ENCODE measurements at places on chromosomes 13 and 19.

DNA sequence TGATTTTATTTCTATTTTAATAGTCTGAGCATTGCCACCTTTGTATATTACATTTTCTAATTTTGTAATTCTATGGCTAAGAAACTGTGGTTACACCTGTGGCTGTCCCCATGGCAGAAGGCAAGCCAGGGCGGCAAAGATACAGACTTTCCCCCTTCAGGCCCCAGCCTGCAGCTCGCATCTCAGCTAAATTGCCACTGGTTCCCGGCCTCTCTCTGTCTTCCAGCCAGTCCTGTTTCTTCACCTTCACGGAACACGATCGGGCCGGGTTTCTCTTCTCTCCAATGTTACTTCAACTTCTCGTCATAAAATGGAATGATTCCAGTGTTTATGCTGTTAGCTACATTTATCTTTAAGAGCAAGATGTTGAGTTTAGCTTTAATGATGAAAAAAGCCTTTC lies 124.5 kb upstream of the ZNF507 start:
- no peak for DNase-seq

DNA sequence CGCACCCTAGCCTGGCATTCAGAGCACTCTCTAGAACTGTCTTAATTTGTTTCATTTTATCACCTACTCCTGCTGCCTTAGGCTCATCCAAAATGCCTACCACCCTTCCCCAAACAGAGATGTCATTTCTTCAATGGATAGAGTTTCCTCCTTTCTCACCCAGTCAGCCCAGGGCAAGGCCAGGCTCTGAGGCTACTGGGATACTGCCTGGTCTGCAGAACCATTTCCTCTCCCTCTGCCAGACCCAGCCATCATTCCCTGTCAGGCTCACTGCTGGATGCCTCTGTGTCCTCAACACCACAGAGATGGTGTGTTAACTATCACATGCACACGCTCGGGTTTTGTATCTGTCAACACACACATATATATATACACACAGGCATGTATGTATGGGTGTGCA lies 47.2 kb downstream of the C13orf42 start:
- no peak for DNase-seq

DNA sequence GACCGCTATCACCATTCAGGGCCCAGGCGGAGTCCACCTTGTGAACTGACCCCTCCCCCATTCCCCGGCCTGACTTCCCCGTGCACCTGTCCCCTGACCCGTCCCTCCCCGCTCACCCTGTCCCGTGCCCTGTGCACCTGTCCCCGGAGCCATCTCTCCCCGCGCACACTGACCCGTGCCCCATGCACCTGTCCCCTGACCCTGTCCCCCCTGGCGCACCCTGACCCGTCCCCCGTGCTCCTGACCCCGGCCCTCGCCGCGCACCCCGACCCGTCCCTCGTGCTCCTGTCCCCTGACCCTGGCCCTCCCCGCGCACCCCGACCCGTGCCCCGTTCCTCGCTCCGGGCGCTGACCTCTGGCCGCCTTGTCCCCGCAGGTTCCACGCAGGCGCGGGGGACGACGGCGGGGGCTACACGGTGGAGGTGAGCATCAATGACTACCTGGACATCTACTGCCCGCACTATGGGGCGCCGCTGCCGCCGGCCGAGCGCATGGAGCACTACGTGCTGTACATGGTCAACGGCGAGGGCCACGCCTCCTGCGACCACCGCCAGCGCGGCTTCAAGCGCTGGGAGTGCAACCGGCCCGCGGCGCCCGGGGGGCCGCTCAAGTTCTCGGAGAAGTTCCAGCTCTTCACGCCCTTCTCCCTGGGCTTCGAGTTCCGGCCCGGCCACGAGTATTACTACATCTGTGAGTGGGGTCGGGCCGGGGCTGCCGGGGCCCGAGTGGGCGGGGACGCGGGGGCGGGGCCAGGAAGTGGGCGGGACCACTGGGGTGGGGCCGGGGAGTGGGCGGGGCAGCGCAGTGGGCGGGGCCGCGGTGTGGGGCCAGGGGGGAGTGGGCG lies 9.7 kb downstream of the EFNA2 start:
- no peak for DNase-seq

DNA sequence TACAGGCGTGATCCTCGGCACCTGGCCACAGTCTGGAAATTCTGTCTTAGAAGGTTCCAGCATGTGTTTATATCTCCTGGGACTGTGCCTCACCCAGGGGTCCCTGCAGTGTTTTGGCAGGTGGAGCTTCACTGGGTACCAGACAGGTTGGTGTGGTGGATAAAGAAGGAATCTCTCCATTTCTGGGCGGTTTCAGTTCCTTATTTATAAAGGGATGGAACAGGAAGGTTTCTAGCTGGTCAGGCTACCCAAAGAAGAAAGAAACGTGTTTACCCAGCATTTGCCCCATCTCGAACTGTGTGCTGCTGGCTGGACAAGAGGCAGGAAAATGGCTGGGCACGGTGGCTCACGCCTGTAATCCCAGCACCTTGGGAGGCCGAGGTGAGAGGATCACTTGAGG lies 9.8 kb downstream of the PNPLA6 start:
- no peak for DNase-seq

- DNase-seq = no peak
These were observed 67.6 kb downstream of the UFM1 start for GRCh38 chr13:38417241-38417640.

DNA sequence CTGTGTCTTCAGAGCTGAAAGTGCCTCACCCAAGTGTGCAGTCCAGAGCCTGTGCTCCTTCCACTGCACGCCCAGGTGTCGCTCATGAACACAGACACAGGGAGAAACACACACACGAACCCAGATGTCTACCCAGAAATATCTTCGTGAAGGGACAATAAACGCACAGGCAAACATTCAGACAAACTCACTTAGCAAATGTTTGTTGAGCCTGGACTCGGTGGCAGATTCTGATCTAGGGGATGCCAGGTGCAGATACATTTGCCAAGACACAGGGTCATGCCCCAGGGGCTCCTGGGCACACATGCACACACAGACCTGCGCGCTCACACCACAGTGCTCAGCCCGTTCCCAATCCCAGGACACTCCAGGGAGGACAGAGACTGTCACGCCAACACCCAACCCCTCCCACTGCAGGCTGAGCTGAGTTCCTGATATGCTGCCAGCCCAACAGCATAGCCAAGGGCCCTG lies 31.9 kb downstream of the SCGB2B2 start:
- no peak for DNase-seq

DNA sequence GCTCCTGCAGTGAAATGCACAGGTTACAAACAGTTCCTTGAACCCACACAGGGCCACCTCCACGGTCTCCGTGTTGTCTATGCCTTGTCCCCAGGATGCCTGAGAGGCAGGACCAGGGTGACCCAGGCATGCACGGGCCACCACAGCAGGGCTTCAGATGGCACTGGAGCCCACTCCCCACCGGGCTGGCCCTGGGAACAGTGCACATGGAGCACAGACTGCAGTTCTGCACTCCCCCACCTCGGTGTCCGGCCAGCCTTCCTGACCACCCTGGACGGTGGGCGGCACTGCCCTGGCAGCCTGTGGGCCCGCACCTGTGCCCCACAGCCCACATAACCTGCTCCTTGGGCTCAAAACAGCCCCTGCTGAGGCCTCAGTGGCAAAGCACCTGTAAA lies 14.3 kb upstream of the SLC35E1 start:
- no peak for DNase-seq

DNA sequence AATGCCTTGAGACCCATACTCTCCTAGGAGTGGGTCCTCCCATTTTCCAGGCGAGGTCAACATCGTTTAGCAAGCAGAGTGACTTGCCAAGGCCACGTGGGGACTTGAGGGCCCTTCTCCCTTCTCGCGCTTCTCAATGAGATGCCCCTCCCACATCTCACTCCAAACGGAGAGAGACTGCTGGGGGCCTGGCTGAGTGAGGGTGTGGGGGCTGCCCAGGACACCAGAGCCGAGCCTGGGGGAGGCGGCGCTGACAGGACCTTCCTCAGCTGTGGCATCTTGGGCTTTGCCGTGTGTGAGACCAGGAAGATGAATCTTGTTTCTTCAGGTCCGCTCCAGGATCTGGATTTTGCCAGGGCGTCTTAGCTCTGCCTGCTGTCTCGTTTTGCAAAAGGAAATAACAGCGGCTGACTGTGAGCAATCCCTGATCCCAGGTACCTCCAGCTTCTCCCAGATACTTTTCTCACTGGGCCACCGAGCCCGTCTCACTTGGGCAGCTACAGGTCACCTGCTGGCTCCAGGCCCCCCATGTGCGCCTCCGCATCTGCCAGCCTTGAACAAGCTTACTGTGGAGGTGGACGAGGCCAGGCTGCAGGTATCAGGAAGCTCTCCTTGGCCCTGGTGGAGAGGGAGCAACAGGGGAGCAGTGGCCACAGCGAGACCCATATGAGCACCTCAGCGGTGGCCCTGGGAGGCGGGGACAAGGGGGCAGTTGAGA lies 6.0 kb downstream of the COX6B2 start:
- no peak for DNase-seq

DNA sequence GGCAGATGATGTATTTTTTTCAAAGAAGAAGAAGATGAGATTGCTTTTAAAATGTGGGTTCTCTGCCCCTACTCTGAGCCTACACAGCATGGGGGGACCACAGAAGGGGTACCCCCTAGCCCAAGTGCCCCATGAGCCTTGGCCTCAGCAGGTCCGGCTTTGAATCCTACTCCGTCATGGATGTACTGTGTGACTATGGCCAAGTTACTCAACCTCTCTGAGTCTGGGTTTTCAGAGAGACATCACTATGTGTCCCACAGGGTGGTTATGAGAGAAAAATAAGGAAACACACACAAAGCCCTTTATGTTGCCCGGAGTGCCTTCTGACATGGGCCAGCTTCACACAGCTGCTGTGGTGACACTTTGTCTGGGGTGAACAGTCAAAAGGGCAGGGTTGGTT lies 92.0 kb downstream of the KCTD15 start:
- no peak for DNase-seq

DNA sequence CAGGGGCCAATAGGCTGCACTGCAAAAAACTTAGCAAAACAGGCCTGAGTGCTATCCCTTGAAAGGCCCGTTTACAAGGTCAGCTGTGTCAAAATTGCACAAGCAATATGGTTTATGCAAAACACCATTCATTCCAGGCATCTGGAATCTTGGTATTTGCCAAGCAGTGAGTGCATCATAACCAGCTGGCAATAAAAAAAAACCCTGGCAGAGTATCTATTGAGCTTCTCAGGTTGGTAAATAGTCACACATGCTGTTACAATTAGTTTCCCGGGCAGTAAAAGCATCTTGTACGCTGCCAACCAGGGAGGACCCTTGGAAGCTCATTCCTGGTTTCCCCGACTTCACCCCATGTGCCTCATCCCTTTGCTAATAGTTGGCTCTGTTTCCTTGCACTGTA lies 21.3 kb downstream of the ZNF77 start:
- no peak for DNase-seq

DNA sequence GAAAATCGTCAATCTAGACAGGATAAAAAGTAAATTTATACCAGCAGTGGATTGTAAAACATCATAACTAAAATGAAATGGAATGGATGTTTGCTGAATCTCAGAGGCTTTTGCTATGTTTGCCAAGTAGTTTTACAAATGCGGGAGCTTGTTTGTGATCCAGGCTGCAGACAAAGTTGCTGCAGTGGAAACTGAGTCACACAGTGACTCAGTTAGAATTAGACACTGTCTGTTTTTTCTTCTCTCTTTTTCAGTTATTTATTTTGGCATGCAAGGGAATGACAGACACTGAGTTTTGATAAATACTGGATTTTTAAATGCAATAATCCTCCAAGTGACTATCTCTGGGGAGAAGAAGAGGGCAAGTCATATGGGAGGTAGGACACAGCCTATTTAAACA lies 4.6 kb upstream of the PNMA8A start:
- DNase-seq = no peak

GRCh38 chr13:50055454-50055853 lies 40.2 kb downstream of the KCNRG start:
- no peak for DNase-seq

DNA sequence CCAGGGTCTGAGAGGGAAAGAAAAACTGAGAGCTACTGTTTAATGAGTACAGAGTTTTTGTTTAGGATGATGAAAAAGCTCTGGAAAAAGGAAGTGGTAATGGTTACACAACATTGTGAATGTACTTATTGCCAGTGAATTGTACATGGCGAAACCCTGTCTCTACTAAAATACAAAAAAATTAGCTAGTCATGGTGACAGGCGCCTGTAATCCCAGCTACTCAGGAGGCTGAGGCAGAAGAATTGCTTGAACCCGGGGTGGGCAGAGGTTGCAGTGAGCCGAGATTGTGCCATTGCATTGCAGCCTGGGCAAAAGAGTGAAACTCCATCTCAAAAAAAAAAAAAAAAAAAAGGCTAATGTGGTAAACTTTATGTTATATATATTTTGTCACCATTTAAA lies 96.3 kb downstream of the VWA8 start:
- no peak for DNase-seq

DNA sequence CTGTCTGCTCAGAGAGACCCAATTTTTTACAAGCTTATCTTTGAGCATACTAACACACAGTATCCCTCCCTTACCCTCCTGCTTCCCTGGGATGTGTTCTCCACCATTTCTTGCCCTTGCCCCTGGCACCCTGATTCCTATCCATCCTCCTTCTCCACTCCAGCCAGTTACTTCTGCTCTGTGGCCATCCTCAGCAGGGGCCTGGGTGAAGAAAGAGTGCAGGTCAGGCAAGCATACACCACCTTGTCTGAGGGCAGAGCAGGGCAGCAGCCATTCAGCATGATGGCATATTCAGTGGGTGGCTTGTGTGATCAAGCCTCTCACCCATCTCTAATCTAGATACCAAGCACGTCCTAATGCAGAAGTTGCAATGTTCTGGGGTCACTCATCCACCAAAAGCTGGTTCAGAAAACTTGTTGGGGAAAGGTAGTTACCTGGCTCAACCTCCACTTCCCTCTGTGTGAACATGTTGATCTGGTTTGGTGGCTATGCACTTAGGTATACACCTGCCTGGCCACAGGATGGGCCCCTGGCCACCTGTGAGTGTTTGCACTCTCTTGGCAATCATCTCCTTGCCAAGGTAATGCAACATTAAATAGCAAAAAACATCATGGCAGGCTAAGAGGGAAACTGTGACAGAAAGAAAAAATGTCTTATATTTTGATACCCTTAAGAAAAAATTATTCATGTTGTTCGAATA lies 900.3 kb upstream of the MIR17HG start:
- DNase-seq = no peak

- no peak for DNase-seq
These were observed 102.8 kb upstream of the SLC10A2 start for GRCh38 chr13:103168901-103169508.

GRCh38 chr19:13996928-13997630 lies 9.0 kb downstream of the RFX1 start:
- no peak for DNase-seq

DNA sequence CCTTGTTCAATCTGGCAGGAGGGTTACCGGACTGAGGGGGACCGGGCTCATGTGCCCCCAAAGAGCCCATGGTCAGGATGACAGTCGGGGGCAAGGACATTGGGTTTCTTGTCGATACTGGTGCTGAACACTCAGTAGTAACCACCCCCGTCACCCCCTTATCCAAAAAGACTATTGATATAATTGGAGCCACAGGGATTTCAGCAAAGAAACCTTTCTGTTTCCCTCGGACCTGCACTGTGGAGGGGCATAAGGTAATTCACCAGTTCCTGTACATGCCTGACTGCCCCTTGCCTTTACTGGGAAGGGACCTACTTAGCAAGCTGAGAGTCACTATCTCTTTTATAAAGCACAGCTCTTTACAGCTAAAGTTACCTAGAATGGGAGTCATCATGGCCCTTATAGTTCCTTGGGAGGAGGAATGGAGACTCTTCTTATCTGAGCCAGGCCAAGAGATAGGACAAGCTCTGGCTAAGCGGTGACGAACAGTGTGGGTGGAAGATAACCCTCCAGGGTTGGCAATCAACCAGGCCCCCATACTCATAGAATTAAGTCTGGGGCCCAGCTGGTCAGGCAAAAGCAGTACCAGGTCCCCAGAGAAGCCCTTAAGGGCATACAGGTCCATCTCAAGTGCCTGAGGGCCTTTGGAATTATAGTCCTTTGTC lies 603.7 kb downstream of the UQCRFS1 start:
- DNase-seq = no peak

Measured in stimulated activated CD4-positive, alpha-beta T cell treated with anti-CD3 and anti-CD28 coated beads, TNF-alpha, amount 100 ng/mL, for 48 hours (primary cell).